Heart right ventricle (tissue), 16 donors: ENCODE measurements at places on chromosomes 3 and 15. TPM values are rescaled to one million over a fixed set of nuclear protein-coding genes. Genes with fewer than 3 reads are reported as not detected.

Gene UQCRC1
- total RNA-seq, result 1,013 TPM

Gene HTR3E
- total RNA-seq, result not detected

Gene GOLGA8J
- total RNA-seq, result not detected

Gene AADAC
- total RNA-seq, result not detected

Gene MYEF2
- total RNA-seq, result 18.6 TPM

Gene CAV3
- total RNA-seq, result 20.9 TPM

Gene PLSCR2
- total RNA-seq, result not detected

Gene DLEC1
- not detected for total RNA-seq

Gene C3orf85
- total RNA-seq, result not detected

Gene ELL3
- total RNA-seq, result 0.59 TPM

Gene PAQR9
- 16.0 TPM for total RNA-seq

DNA sequence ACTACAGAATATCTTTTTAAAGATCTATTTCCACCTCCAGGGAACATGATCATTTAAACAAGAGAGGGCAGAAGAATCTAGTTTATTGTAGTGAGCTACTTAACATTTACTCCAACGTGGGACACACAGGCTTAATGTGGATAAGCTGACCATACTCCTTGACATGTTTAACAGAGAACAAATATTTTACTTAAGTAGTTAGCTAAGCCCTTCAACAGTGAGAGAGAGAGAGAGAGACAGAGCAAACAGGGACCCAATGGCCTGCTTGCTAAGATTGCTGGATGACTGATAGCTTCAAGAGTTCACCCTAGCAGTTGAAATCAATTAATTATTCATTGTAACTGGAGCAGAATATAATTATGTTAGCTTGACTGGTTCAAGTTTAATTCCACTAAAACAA lies 158.6 kb downstream of the ADAM10 start:
- no peak for DNase-seq

DNA sequence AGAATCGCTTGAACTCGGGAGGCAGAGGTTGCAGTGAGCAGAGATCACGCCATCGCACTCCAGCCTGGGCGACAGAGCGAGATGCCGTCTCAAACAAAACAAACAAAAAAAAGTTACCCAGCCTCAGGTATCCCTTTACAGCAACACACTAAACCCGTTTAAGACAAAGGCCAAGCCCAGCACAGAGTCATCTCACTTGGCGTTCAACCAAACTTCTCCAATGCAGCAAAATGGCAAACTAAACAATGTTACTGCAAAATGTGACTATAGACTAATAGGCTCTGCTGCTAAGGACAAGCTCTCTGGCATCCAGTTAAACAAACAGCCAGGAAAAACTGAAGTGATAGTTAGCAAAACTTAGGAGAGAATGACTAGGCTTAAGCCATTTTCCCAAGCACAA lies 6.4 kb upstream of the FAM219B start:
- DNase-seq, result no peak

GRCh38 chr3:71055257-71056001 lies 528.1 kb downstream of the FOXP1 start:
- DNase-seq, result no peak

DNA sequence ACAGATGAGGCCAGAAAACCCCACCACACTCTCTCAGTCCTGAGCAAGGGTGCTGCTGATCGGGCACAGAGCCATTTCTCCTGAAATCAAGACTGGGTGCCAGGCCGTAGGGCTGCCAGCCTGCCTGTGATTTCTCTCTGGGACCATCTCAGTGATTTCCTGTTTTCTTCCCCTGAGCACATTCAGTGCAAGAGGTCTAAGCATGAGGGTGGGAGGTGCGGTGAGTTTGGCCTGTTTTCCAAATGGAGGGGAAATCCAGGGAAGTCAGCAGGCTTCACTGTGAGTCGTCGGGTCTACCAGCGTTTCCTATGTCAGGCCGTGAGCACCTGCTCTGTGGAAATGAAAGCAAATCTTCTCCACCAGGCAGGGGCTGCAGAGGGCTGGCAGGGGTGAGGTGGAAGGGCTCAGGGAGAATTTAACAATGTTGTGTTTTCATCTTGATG lies 82.3 kb downstream of the ST6GAL1 start:
- peak; percentile 27 for DNase-seq

GRCh38 chr15:68677996-68678395 lies 99.2 kb downstream of the CORO2B start:
- no peak for DNase-seq

DNA sequence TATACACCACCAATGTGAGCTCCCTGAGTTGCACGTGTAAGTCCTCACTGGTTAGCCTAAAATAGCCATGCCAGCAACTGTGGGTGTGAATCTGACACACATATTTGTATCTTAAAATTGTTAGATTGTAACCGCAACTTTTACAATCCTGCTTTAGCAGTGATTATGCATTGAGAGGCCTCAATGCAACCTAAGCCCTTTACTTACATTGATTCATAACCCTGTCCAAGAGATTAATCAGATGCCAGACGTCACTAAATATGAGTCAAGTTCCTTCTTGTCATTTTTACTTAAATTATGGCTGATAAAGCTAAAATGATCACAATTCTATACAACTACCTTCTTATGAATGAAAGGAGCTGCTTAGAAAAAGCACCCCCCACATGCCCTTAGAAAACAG lies 46.9 kb downstream of the IL17RD start:
- DNase-seq, result no peak

- no peak for DNase-seq
Measured at GRCh38 chr15:62071711-62072308, 5.0 kb downstream of the C2CD4A start.

GRCh38 chr3:194488055-194488742 lies 1.4 kb upstream of the ATP13A3 start:
- no peak for DNase-seq

DNA sequence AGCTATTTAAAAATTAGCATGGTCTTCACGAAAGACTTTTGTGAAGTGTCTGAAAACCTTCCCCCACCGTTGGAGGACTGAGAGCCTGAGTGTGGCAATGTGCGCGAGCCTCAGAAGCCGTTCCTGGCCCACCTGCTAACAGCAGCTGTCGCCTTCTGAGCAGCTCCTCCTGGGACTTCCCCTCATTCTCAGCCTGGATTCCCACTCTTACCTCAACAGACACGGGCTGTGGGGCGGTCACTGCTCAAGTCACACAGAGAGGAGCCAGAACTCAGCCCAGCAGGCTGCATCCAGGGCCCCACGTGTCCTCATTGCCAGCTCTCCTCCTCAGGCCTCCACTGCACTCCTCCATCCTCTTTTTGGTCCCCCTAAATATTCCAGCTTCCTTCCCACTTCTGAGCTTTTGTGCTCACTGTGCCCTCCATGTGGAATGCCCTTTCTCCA lies 7.8 kb downstream of the DNASE1L3 start:
- DNase-seq, result no peak

GRCh38 chr3:29397406-29397805 lies 116.5 kb downstream of the RBMS3 start:
- DNase-seq, result no peak

DNA sequence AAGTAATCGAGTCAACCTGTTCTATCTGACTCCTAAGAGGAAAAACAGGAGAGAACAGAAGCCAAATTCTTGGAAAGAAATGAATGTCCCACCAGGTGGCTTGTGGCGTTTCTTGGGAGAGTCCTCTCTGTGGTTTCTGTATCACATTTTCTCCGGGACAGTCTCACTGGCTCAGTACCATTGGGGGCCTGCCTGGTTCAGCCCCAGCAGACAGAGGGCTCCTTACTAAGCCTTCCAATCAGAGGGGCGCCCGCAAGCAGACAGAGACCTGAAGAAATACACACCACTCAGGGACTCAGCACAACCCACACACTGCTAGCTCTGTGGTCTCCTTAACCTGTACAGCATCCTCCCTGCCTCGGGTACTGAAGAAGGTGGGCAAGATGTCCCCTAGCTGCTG lies 302.1 kb downstream of the TLE3 start:
- DNase-seq, result no peak

DNA sequence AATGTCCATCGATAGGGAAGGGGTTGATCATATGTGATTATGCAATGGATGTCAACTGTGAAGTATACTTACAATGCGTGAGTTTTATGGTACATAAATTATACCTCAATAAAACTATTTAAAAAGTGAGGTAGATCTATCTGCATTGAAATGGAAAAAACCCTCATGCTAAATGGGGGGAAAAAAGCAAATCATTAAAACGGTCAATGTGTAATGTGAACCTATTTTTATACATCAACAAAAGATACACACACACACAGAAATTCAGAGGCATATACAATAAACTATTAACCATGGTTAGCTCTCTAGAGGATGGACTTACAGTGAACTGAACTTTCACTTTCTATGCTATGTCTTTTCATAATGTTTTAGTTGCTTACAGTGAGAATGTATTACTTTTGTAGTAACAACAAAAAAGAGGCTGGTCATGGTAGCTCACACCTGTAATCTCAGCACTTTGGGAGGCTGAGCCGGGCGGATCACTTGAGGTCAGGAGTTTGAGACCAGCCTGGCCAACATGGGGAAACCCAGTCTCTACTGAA lies 23.1 kb downstream of the STIMATE start:
- DNase-seq, result no peak

DNA sequence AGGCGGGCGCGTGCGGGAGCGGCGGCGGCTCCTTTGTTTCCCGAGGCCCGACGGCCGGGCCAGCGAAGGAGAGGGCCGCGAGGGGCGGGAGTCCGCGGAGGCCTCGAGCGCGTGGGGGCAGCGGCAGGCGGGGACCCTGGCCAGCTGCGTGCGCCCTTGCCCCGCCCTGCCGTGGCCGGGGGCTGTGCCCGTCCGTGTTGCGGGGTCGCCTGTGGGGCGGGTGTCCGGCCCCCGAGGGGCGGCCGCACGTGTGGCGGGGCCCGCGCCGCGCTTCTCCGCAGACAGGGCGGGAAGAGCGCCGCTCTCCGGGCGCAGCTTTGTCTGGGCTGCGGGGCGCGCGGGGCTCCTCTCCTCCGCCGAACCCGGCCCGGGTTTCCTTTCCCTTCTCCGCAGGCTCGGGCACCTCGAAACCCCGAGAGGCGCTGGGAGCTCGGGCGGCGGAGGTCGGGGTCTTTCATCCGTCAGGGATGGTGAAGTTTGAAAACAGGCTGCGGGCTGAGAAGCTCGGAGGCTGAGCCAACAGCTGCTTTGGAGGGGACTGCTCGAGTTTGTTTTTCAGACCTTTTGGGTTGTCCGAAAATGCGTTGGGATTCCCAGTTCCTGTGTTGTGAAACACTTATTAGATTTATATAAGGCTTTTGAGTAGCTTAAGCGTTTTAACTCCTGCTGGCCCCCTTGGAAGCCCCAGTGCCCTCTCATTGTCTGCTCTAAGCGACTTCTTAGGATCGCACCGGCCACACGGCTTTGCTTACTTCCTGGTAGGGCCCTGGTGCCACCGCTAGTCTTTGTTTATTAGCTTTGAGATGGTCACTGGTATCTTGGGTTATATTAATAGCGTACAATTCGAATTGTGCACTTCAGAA lies 817 bp downstream of the USP3 start:
- peak; percentile 42 for DNase-seq

DNA sequence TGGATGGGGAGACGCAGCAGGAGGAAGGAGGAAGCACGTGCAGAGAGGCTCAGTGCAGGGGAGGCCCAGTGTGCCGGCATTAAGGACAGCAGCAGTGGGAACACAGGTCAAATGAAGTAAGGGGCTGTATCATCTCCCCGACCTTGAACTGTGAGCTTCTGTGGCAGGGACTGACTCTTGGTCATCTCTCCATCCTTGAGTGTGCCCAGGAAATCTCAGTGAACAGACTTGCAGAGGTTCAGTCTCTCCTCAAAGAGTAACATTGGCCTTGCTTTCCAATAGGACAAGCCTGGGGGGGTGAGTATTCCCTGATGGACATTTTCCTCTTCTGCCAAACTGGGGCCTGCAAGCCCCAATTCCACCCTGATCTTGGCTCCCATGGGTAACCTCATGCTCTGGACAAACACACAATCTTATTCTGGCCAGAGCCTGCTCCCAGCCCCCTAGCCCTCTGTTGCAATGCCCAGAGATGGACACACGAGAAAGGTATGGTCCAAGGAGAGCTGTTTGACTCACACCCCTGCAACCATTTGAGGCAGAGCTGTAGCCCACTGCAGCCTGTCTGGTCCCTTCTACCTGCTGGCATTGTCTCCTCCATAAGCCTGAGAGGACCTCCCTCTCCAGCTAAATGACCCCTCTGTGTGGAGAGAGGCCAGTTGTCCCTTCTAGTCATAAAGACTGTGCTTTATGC lies 50.9 kb downstream of the TLE3 start:
- DNase-seq, result no peak

GRCh38 chr15:93121973-93122910 lies 33.2 kb upstream of the RGMA start:
- DNase-seq, result no peak

DNA sequence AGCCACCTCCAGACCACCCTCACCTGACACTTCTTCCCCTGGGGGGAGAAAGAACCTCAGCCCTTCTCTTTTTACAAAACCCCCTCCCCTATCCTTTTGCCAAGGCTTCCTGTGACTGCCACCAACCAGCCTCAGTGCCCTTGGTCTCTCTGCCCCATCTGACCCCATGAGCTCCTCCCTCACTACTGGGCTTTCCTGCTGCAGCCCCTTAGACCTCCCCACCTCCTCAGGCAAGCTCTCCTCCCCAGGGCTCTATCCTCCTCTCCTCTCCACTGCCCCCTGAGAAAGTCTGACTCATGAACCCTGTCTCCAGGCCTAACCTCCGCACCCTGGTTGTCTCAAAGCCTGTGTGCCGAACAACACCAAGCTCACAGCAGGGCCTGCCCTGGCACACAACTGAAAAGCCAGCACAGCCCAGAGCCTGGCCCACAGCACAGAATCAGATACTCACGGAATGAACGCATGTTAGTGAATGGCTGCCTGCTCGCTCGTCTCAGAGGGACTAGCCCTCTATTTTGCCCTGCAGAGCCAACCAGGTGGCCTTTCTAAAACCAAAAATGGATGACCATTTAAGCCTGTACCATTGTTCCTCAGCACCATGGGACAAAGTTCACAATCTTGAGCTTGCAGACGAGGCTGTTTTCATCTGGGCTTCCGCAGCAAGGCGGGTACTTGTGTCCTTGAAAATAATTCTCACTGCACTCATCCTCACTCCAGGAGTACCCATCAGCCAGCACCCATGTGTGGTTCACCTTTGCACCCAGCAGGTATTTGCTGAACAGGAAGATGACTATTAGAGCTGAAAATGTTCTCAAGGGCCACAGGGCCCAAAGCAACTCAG lies 1.7 kb downstream of the CHDH start:
- no peak for DNase-seq

DNA sequence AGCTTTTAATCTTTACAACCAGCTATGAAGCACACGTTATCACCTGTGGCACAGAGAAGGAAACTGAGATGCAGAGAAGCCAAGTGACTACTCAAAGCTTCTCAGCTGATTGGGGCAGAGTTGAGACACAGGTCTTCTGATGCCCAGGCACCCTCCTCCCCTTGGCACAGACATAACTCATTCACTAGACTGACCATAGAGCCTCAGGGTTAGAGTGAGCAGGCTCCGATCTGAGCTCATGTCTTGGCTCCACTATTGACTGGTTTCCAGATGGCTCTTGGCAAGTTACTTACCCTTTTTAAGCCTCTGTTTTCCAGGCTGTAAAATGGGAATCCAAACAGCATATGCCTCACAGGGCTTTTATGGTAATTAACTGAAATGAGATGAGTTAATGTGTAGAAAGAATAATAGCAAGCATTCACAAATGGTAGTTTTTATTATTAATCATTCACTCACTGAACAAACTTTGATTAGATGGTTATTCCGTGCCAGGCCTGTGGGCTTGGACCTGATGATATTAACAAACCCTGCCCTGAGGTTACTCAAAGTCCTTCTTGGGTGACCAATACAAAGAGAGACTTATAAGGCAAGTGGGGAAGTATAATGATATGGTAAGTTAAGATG lies 184.3 kb downstream of the ANXA2 start:
- no peak for DNase-seq

GRCh38 chr15:63476229-63476632 lies 28.2 kb upstream of the USP3 start:
- no peak for DNase-seq
